ENCODE measurements at places on chromosomes 12 and 14.

DNA sequence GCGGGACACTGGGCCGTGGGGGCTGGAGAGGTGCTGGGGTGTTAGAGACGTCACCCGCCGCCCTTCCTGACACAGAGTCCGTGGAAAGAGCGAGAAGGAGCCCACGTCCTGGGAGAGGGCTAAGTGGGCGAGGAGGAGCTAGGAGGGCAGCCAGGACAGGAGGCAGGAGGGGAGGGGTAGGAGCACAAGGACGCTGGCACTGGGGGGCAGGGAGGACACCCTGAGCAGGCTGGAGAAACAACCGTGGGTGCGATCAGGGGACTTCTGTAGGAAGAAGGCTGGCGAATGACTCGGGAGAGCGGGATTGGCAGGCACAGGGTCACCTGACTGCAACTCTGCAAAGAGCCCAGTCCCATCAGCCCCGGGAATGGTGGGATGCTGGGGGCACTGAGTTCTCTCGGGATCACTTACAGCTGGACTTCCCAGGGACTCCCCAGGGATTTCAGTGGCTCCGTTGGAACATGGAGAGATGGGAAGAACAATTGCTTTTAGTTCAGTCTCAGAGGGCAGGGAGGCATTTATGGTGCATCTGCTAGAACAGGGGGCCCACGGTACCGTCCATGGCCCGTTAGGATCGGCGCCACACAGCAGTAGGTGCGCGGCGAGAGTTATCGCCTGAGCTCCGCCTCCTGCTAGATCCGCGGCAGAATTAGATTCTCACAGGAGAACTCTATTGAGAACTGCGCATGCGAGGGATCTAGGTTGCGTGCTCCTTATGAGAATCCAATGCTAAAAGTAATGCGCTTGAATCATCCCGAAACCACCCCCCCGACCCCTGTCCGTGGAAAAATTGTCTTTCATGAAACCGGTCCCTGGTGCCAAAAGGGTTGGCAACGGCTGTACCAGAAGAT, 24.3 kb downstream of the UBR7 start:
- DNase-seq: peak; percentile 6

- DNase-seq: no peak
These were observed 717 bp downstream of the VASH1 start for GRCh38 chr14:76761960-76762410.

GRCh38 chr14:103334644-103335622, 896 bp downstream of the EIF5 start:
- DNase-seq: peak; percentile 79

GRCh38 chr12:69442894-69443293, 27.3 kb upstream of the FRS2 start:
- no peak for DNase-seq

GRCh38 chr12:20272801-20273200, 95.5 kb upstream of the PDE3A start:
- DNase-seq: no peak

DNA sequence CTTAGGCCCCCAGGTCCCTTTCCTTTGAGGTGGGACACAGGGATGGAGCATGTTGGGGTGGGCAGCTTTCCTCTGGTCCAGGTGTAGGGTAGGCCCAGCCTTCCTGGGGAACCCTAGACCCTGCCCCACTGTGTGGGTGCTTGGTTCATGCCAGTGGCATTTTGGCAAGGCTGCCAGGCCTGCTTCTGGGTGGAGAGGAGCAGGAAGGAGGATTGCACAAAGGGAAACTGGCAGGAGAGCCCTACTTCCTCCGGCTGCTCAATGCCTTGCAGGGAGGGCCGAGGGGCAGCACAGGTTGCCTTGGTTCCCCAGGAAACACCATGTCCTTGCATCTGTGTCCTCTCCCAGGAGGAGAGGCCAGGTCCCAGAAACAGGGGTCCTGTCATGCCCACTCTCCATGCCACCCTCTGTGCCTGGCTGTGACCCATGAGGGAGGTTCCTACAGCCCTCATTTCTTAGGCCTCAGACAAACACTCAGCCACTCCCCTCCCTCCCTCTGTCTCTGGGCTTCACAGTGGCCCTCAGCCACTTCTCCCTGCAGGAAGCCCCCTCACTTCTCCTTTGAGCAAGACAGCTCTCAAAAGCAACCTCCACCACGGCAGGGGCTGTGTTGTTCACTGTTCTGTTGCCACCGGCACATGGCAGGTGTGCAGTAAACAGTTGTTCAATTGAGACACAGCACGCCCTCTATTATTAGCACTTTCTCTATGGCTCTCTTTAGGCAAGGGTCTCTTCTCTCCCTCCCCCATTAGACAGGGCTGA, 6.8 kb upstream of the KRT80 start:
- DNase-seq: no peak

GRCh38 chr12:54005531-54005852, 3.3 kb upstream of the HOXC8 start:
- no peak for DNase-seq
